Stimulated activated CD4-positive, alpha-beta T cell treated with anti-CD3 and anti-CD28 coated beads, Interleukin-15, amount 100 ng/mL, for 1 hour (primary cell): ENCODE measurements at places on chromosomes 2 and 18.

GRCh38 chr2:216635171-216635570, 2.0 kb downstream of the IGFBP2 start:
- DNase-seq: no peak

GRCh38 chr18:8809514-8809913, 104.2 kb downstream of the MTCL1 start:
- DNase-seq: no peak

GRCh38 chr2:240586919-240587800, 626 bp downstream of the CAPN10 start:
- DNase-seq: peak; percentile 31

- DNase-seq: no peak
These were observed 259.8 kb downstream of the OSR1 start for GRCh38 chr2:19098467-19099160.

GRCh38 chr2:221673248-221673647, 101.1 kb upstream of the EPHA4 start:
- no peak for DNase-seq

GRCh38 chr2:26330114-26330549, 15.8 kb upstream of the SELENOI start:
- peak; percentile 59 for DNase-seq

DNA sequence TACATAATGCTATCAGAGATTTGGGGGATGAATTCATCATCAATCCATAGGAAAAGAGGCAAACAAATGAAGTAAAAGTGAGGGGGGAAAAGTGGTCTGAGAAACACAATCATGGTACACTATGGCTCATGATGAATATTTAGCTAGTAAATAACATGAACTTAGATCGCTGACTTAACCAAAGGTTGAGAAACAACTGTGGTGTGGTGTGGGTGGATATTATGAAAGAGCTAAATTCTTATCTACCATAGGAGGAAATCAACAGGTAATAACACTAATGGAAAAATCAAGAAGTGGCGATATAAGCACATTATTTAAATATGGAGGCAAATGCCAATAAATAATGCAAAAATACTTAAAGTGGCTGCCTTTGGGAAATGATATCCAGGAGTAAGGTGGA, 12.2 kb upstream of the TPRKB start:
- no peak for DNase-seq

GRCh38 chr2:179104736-179105135, 54.8 kb upstream of the CCDC141 start:
- no peak for DNase-seq

DNA sequence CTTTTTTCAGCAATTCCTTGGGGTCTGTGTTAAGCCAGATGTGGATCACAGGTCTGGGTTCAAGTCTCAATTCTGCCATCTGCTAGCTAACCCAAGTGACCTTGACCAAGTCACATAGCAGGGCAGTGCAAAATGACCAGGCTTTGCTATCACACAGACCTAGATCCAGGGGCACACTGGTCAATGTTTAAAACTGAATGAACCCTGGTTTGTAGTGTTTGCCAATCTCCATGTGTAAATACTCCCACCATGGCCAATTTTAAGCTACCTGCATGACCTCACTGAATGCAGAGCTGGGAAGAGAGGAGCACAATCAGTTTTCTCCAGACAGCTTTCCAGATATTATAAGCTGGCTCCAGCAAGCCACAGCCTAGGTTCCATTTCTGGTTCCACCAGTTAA, 142.9 kb downstream of the CHST9 start:
- DNase-seq: no peak

DNA sequence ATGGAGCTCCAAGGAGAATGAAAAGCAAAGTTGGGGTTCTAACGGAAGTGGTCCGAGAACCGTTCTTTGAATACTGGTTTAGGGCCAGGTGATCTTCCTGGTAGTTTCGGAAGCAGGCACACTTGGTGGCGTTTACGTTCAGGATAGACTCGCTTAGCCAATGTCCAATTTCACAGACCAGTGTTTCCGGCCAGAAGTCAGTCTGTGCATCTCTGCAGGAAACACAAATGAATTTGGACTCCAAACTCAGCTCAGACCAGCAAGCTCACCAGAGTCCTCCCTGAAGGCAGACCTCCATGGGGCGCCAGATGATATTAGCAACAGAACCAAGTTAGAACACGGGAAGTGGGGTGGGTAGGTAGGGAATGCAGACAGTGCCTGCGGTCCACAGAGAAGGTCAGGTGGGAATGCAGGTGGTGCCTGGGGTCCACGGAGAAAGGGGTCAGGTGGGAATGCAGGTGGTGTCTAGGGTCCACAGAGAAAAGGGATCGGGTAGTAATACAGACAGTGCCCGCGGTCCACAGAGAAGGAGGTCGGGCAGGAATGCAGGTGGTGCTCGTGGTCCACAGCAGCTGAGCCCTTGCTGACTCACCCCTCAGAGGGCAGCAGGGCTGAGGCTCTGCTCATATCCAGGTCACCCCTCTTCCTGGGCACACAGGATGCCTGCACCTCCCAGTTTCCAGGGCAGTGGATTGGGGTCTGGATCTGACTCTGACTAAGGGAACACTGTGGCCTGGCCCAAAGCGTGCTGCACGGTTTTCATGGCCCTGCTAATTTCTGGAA, 169.0 kb downstream of the MYT1L start:
- DNase-seq: no peak

- no peak for DNase-seq
These were observed 121.9 kb downstream of the PAX3 start for GRCh38 chr2:222176890-222177289.

GRCh38 chr18:34993289-34993688, 47.9 kb upstream of the MAPRE2 start:
- DNase-seq: no peak

GRCh38 chr2:10080536-10081304, 509 bp upstream of the CYS1 start:
- no peak for DNase-seq

DNA sequence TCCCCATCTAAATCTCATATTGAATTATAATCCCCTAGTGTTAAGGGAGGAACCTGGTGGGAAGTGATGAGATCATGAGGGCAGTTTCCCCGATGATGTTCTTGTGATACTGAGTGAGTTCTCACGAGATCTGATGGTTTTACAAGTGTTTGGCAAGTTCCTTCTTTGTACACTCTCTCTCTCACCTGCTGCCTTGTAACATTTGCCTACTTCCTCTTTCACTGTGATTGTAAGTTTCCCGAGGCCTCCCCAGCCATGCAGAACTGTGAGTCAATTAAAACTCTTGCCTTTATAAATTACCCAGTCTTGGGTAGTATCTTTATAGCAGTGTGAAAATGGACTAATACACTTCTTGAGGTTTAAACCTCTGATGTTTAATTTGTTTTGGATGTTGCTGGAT, 177.5 kb downstream of the CD8B2 start:
- no peak for DNase-seq

- no peak for DNase-seq
These were observed 814.2 kb downstream of the LRP1B start for GRCh38 chr2:141316606-141317005.

DNA sequence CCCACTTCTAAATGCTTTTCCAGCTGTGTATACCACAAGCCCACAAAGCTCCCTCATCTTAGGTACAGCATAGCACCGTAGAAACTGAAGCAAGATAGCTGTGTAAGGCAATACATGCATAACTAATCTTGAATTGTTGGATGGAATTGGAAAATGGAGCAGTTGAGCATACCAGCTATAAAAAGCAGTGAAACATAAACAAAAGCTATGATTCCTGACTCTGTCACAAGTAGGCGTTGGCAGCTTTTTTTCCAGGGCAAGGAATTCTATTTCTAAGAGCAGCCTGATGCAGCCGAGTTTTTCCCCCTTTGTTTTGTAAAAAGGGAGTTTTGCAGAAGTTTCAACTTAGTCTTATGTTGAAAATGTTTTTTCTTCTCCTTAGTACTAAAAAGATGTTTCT, 32.4 kb downstream of the MOGAT1 start:
- no peak for DNase-seq

DNA sequence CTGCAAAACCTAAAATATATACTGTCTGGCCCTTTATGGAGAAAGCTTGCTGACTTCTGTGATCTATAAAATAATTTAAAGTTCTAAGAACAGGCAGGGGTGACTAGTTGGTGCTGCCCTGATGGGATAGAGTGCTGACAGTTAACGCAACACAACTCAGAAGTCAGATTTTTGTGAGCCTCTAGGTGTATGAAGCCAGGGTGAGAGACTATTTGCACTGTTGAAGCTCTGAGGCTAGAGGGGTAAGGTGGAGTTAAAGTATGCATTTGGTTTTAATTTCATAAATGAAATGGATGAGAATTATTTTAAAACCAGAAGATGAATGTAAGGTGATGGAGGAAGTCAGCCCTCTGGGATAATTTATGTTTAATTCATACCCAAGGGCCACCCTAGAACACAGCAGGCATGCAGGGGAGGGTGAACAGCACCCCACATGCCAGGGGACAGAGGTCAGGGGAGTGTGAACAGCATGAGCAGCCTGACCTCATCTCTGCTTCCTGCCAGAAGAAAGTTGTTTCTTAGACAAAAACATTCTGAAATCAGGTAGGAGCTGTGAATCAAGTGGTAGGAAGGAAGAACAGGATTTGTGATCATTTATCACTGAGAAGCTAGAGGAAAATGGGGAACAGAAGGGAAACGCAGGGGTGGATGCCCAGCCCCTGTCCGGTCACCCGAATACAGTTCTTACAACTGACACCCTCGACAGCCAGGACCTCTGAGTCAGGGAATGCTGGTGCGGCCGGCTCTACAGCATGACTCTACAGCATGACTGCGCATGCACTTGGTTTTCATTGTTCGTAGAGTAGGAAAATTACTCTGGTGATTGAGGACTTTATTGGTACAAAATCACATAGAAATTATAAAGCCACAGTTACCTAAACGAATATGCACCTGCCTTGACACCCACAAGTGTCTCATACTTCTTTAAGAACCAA, 93.1 kb downstream of the MBP start:
- DNase-seq: no peak

DNA sequence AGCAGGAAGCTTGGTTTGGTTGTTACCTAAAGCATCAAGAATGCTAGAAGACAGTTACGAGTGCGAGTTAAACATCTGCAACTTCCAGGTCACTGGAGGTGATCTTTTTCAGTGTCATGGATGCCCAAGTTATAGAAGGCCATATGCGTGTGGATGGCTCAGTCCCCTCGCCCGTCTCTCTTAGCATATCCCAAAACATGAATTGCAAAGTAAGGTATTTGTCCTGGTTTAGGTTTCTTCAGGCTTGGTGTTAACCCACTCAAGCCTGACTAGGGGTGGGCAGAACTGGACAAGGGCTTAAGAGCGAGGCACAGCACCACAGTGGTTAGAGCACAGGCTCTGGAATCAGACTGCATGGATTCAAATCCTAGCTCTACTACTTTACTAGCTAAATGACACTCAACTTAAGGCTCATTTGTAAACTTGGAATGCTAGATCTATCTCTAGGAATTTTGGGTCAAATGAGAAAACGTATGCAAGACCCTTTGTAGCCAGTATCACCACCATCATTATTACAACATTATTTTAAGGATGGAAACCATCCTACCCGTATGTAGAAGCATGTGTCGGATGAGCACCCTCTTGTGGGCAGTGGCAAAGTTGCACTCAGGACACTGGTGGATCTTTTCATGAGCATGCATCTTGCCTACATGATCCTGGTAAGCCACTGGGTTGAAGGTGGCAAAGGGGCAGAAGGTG, 11.2 kb downstream of the ZNF142 start:
- DNase-seq: no peak

GRCh38 chr2:236177604-236177966, 9.4 kb upstream of the GBX2 start:
- DNase-seq: no peak

DNA sequence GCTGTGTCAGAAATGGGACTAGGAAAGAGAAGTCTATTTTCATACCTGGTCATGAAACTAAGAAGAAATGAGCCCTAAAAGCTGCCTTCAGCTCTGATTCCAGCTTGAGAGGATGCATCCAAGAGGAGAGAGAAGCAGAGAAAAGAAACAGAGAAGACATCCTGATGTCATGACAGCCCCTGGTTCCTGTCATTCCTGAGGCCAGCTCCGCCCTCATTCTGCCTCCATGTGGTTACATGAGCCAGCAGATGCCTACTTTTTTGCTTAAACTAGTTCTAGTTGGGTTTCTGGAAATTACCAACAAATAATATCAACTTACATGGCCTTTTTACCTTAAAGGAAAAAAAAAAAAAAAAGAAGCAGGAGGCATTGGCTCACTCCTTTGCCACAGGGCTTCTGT, 14.1 kb upstream of the ACKR3 start:
- DNase-seq: no peak

DNA sequence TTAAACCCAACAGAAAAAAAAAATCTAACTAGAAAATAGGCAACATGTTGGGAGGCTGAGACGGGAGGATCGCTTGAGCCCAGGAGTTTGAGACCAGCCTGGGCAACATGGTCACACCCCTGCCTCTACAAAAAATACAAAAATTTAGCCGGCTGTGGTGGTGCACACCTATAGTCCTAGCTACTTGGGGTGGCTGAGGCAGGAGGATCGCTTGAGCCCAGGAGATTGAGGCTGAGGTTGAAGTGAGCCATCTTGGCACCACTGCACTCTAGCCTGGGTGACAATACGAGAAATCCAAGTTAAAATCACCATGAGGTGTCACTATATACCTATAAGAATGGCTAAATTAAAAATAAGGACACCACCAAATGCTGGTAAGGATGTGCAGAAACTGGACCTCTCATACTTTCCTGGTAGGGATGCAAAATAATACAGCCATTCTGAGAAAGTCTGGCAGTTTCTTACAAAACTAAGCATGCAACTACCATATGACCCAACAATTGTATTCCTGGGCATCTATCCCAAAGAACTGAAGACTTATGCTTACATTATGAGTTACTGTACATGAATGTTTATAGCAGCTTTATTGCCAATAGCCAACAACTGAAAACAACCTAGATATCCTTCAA, 2.2 kb downstream of the SEPTIN10 start:
- DNase-seq: no peak

DNA sequence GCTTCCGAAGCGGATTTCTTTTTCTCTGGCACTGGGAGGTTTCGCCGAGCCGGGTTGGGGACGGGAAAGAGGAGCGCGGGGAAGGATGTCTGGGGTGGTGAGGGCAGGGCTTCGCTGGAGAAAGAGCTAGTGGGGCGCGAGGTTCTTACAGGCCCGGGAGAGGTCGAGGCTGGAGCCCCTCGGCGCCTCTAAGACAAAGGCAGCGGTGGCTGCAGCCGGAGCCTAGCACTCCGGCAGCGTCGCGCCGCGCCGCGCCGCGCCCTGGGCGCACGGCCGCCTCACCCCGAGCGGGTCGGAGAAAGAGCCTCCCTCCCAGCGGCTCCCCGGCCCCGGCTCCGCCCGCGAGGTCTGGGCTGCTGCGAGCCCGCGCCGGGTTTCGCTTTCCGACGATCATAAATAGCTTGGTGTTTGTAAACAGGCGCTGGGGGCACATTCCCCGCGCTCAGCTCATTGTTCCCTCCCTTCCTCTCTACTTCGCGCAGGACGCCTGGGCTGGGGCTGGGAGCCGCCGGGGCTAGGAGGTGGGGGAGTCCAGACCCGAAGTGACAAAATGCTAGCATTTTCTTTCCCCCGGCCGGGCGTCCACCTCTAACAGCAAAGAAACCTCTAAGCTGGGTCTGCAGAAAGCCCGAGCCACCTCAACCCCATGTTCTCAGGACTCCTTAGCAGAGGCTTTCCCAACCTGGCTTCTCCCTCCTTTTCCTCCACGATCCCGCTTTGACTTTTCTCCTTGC, 813 bp upstream of the MEIS1 start:
- DNase-seq: no peak

- DNase-seq: no peak
These were observed 76.2 kb downstream of the FAM168B start for GRCh38 chr2:131016826-131017741.
